Naive thymus-derived CD4-positive, alpha-beta T cell (primary cell): ENCODE measurements at places on chromosomes 5 and 9.

DNA sequence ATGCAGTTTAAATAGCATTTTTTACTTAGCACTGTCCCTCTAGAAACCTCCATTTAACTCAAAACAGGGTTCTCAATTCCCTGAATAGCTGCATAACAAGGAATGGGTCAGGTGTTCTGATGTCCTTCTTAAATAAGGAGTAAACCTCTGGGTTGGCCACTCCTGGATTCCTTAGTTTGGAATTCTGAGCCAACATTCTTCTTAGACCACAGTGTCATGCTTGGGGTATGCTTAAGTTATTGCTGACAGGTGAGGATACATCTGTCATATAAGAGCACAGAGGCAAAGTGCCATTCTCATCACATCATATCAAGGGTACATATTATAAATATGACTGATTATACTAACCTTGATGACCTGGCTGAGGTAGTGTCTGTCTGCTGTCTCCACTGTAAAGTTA is 179.9 kb upstream of the SEMA6A start:
- no peaks in the 10 kb centered on the region for H3K36me3 ChIP-seq
- no peaks in the 10 kb centered on the region for H3K4me1 ChIP-seq
- H3K27ac ChIP-seq = no peak overlapping the region
- no peak for DNase-seq
- H3K27me3 ChIP-seq = no peaks in the 10 kb centered on the region
- H3K4me3 ChIP-seq = no peak overlapping the region

DNA sequence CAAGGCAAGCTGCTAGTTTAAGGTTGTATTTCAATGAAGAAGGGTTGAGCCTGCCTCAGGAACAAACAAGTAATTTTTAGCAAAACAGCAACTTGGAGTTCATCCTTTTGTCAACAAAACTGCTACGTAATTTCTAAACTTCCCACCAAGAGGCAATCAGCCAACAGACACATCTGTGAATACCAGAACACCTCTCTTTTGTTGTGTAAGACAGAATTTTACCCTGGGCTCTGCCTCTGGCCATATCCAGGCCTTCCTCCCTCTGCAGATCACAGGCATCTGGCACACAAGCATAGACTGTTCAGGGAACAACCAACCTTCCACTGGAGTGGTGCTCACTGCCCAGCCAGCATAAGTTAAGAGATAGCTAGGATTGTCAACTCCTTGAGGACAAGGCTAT is 409.0 kb downstream of the SPOCK1 start:
- no peaks in the 10 kb centered on the region for H3K27me3 ChIP-seq
- H3K4me1 ChIP-seq = no peaks in the 10 kb centered on the region
- H3K4me3 ChIP-seq = no peak overlapping the region
- no peaks in the 10 kb centered on the region for H3K36me3 ChIP-seq
- no peak overlapping the region for H3K27ac ChIP-seq
- DNase-seq = no peak

- H3K27ac ChIP-seq = no peak overlapping the region
- no peaks in the 10 kb centered on the region for H3K27me3 ChIP-seq
- no peaks in the 10 kb centered on the region for H3K36me3 ChIP-seq
- H3K4me3 ChIP-seq = no peak overlapping the region
- DNase-seq = no peak
Measured at GRCh38 chr9:104256031-104256695, 162.1 kb downstream of the SMC2 start.

- H3K27ac ChIP-seq = no peak overlapping the region
- no peaks in the 10 kb centered on the region for H3K27me3 ChIP-seq
- H3K4me3 ChIP-seq = no peak overlapping the region
- DNase-seq = no peak
Measured at GRCh38 chr9:16193066-16193465, 640.2 kb downstream of the CCDC171 start.

GRCh38 chr5:133664422-133664821 is 52.1 kb upstream of the FSTL4 start:
- H3K27me3 ChIP-seq = peaks cover 4% of the 10 kb centered on the region
- no peak overlapping the region for H3K4me3 ChIP-seq

DNA sequence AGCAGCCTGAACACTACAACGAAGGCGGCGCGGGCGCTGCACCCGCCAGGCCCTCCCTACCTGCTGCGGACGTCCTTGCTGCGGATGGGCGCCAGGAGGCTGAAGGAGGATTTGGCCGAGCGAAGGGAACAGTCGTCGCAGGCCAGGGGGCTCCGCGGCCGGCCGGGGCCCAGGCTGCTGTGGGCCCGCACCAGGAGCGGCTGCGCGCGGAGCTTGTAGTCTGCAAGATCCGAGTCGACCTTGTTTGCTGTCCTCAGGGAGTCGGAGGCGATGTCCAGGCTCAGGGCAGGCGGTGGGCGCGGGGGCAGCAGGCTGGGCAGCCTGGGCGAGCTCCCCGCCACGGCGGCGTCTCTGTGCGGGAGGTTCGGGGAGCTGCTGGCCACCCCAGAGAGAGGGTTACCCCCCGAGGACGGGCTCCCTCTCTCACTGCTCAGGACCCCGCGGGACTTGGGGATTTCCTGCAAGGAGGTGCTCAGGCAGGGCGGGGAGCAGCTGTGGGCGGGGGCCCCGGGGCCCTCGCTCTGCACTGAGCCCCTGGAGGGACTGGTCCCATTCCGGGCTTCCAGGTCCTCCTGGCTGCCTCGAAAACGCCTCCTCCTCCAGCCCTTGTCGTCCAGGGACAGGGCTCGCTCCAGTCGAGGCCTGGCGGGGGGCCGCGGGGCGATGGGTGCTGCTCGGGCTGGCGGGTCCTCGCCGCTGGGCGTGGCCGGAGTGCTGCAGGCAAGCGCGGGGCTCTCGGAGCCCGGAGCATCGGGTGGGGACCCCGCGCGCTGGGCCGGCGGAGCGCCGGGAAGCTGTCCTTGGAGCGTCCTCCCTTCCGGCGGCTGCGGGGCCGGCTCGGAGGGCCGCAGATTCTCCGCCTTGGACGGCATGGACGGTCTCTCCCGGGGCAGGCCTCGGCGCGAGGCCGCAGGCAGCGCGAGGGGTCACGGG is 831 bp downstream of the INPP5E start:
- H3K36me3 ChIP-seq = peaks cover 45% of the 10 kb centered on the region
- peak overlapping the region; percentile 84 for H3K27ac ChIP-seq
- peaks cover 21% of the 10 kb centered on the region for H3K4me1 ChIP-seq
- H3K4me3 ChIP-seq = peak overlapping the region; percentile 64

DNA sequence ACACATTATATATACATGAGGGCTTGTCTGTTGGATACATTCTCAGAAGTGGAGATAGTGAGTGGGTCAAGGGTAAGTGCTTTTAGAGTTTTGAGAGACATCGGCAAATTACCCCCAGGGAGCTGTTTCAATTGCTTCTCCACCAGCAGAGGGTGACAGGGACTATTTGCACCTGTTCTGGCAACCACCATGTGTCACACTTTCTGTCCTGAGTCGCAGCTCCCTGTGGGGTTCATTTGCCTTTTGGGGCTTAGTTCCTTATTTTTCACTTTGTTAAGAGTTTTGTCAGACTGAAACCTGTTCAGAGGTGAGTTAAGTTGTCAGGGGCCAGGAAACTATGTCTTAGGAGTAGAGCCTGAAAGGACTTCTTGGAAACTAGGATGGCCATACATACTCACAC is 20.1 kb upstream of the SLC36A1 start:
- H3K4me1 ChIP-seq = no peaks in the 10 kb centered on the region
- H3K27ac ChIP-seq = no peak overlapping the region
- no peaks in the 10 kb centered on the region for H3K36me3 ChIP-seq
- H3K27me3 ChIP-seq = no peaks in the 10 kb centered on the region

DNA sequence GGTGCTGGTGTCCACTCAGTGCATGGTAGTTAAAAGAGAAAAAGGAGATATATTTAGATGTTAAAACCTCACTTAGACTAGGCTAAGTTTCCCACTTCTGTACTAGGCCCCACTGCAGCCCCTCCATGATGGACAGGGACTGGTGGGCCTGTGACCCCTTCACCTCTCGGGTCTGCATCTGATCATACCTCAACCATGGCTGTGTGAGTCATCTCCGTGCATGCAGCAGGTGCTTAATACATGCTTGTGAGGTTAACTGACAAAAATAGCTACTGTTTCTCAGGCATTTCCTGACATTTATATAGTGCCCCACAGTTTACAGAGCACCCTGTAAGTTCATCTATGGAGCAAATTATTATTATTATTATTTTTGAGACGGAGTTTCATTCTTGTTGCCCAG is 8.4 kb upstream of the URM1 start:
- no peaks in the 10 kb centered on the region for H3K36me3 ChIP-seq
- no peak for DNase-seq
- peaks cover 9% of the 10 kb centered on the region for H3K4me1 ChIP-seq
- H3K4me3 ChIP-seq = no peak overlapping the region

DNA sequence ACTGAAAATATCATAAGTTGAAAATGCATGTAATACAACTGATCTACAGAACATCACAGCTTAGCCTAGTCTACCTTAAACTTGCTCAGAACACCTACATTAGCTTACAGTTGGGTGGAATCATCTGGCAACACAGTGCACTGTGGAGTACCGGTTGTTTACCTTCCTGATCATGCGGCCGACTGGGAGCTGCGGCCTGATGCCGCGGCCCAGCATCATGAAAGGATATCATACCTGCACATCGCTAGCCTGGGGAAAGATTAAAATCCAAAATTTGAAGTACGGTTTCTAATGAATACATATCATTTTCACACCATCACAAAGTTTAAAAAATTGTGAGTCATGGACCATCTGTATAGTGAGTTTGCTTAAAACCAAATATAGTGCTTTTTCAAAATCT is 1.8 kb downstream of the HACD4 start:
- H3K27me3 ChIP-seq = no peaks in the 10 kb centered on the region

GRCh38 chr5:91049112-91049511 is 334.0 kb downstream of the ARRDC3 start:
- no peak for DNase-seq
- no peaks in the 10 kb centered on the region for H3K36me3 ChIP-seq
- H3K4me1 ChIP-seq = no peaks in the 10 kb centered on the region

- H3K36me3 ChIP-seq = no peaks in the 10 kb centered on the region
- no peaks in the 10 kb centered on the region for H3K27me3 ChIP-seq
- no peaks in the 10 kb centered on the region for H3K4me1 ChIP-seq
Measured at GRCh38 chr5:8135742-8136141, 266.8 kb downstream of the MTRR start.

GRCh38 chr5:137847687-137848086 is 20.0 kb upstream of the MYOT start:
- no peaks in the 10 kb centered on the region for H3K27me3 ChIP-seq
- no peak for DNase-seq
- no peak overlapping the region for H3K27ac ChIP-seq

DNA sequence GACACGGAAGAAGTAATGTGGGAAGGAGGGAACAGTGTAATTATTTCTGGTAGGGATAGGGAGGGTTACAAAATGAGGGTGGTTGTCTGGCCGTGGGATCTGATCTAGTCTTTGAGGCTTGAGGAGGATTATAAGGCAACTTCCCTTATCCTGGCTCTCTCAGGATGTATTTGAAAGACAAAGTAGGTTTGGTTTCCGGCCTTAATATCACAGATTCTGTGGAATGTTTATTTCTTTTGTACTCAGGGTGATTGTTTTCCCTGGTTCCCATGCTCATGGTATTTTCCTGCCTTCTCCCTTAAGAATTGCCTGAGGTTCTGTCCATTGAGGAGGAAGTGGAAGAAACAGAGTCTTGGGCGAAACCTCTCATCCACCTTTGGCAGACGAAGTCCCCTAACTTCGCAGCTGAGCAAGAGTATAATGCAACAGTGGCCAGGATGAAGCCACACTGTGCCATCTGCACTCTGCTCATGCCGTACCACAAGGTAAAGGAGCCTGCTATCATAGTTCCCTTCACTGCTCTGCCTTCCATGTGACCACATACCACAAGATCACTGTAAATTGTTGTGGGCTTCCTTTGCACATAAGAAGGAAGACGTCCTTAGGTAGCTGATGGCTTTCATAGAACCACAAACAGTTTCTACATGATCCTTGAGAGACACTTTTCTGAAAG is 253.8 kb downstream of the KDM4C start:
- H3K4me3 ChIP-seq = no peak overlapping the region
- H3K27ac ChIP-seq = no peak overlapping the region
- H3K4me1 ChIP-seq = no peaks in the 10 kb centered on the region
- no peaks in the 10 kb centered on the region for H3K27me3 ChIP-seq
- DNase-seq = no peak
